ENCODE measurements at places on chromosomes 2 and 18.

DNA sequence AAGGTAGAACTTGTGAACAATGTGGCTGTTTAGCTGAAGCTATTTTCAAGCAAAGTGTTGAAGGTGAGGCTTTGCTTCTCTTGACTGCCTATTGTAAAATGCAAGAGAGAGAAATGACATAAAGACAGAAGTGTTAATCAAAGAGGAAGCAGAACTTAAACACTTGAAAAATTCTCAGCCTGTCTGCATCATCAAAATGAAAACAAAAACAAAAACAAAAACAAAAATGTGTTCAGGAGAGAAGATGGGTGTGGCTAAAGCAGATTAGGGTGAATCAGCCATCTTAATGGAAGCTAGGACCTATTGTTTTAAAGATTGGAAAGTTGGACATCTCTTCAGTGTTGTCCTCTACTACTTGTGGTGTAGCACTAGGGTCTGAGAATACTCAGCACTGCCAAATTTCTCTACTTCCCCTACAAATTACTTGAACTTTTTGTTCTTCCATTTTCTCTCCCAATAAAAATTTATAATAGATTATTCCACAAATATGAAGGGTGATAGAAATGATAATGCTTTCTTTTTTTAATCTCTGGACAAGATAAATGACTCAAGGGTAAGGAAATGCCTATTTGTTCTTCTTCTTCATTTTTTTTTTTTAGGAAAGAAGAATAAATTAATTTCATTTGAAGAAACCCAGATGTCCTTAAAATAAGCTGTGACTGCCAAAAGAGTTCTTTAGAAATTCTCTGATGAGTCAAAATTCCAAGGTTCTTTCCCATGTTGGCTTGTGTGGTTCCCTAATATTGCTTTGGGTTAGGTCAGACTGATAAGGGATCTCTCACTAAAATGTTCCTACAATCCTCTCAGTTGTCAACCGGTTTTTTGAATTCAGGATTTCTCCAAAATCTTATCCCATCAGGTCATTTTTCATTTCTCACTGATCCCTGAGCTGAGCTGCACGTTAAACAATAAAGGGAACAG lies 571.2 kb upstream of the ZEB2 start:
- DNase-seq, result no peak

DNA sequence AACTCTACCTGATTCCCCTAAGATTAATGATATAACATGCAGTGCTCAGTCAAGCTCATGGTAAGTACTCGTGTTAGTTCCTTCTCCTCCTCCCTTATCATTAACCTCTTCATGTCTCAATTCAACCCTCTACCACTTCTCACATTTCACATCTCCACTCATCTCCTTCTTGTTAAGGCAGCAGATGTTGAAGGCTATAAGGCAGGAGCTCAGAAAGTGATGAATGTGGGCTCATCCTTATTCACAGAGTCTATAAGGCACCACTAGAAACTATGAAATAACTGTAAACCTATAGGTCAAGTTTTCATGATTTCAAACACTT lies 56.0 kb downstream of the CLHC1 start:
- no peak for DNase-seq

GRCh38 chr2:8312221-8312620 lies 369.6 kb upstream of the ID2 start:
- no peak for DNase-seq

- DNase-seq, result peak; percentile 18
These were observed 16.6 kb downstream of the NIF3L1 start for GRCh38 chr2:200905618-200906296.

DNA sequence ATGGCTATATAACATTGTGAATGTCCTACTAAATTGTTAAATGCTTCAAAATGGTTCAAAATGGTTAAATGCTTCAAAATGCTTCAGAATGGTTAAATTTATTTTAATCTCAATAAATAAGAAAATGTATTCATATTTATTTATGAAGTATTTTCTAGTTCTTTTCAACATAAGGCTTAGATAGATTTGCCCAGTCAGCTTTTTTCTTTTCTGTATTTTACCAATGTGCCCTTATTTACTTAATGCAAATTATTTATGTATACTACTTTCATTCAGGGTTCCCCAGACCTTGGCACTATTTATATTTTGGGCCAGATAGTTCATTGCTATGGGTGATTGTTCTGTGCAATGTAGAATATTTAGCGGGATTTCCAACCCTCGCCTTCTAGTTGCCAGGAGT lies 546.7 kb downstream of the RIT2 start:
- no peak for DNase-seq

DNA sequence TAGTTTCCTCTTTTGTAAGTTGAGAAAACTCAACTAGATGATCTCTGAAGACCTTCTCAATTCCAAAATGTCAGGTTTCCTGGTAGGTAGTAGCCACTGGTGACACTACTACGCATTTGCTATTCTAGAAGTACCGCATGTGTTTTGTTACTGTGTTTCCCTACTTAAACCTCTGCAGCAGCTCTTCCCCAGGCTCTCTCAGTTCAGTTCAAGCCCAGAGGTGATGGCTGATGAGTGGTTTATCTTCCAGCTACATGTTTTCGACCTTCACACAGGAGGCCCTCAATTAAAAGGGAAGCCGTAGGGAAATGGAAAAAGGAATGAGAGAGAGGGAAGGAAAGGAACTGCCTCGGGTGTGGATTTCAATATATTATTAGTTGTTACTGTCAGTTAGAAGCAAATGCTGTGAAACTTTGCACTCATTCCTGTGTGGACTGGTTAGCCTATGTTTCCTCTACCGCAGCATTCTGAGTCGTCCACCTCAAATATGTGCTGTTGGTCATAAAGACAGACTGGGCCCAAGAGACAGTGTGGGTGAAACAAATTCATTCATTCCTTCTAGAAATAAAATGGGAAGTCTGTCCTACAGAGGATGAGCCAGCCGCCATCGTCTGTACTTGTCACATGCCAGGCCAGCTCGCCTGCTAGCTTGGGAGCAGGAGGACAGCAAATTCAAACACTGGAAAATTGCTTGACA lies 455.2 kb upstream of the RAB12 start:
- no peak for DNase-seq

GRCh38 chr18:24470022-24470618 lies 9.7 kb downstream of the HRH4 start:
- no peak for DNase-seq

- DNase-seq, result no peak
These were observed 149.5 kb downstream of the ACOXL start for GRCh38 chr2:110881908-110882307.

DNA sequence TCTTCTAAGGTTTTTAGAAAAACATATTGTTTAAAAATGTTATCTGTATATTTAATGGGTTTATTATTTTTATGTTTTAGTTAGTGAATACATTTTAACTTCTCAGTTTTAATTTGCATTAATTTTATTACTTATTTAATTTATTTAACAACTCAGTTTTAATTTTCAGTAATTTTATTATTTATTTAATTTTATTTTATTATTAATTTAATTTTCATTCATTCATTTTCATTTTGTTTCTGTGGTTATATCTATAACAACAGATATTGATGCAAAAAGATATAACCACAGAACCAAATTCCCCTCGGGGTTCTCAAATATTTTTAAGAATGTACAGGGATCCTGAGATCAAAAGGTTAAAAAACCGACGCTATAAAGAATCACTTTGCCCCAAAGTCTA lies 23.0 kb downstream of the FAM237A start:
- DNase-seq, result no peak

GRCh38 chr2:129443235-129443864 lies 536.1 kb upstream of the RAB6C start:
- no peak for DNase-seq

DNA sequence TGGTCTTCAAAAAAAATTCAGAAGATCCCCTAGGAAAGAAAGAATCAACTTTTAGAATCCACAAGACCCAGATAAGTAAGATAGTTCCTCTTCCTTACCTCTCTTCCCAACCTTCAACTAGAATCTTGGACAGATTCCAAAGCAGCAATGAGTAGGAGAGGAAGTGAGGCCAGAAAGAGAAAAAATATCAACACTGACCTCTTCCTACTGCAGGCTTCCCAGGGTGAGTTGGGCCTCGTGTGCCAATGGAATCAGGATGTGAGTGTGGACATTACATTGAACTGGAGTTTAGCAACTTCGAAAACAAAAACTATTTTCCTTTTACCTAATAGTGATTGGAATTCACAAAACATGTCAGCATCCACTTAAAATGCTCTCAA lies 102.5 kb upstream of the PIEZO2 start:
- no peak for DNase-seq

GRCh38 chr2:11402436-11402835 lies 58.0 kb upstream of the ROCK2 start:
- no peak for DNase-seq

DNA sequence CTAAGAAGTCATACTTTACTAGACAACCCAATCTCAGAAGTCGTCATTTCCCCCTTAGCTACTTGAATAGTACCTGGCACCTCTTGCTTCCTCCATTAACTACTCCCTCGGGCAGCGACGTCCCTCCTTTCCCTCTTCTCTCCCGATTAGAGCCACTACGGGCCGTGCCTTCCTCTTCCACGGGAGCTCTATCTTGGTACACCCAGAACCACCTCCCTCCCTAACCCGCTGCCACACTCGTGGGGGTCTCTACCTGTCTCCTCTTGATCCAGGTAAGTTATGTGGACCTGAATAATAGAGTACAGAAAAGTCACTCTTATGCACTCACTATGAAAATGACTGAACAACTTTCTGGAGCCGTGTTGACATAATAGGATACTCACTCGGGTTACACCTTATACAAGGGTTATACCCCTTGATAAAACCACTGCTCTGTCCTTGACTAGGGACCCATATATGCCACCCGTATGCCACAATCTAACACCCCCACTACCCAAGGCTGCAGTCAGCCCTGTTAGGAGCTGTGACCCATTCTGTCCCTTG lies 595 bp upstream of the HDHD2 start:
- DNase-seq, result no peak

GRCh38 chr2:9167718-9168657 lies 38.6 kb upstream of the ASAP2 start:
- DNase-seq, result no peak

DNA sequence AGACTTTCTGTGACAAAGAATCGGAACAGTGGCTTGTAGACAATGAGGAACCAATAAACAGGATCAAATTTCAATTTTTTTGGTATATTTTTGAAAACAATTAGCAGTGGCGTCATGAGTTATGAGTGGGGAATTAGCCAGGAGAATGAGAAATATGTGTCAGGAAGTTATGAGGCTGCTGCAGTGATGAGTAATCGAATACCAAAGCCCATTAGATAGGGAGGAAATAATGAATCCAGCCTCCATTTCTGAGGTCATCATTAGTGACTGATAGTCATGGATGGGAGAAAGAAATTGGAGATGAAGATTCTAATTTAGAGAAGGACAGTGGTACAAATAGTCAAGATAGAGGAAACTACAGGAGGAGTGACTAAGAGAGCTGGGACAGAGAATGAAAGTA lies 673.1 kb upstream of the VRK2 start:
- DNase-seq, result no peak

- no peak for DNase-seq
These were observed 31.9 kb downstream of the BMP10 start for GRCh38 chr2:68839260-68839833.

- DNase-seq, result no peak
These were observed 36.9 kb downstream of the NAPG start for GRCh38 chr18:10562773-10563160.

GRCh38 chr2:134258684-134259388 lies 5.0 kb downstream of the MGAT5 start:
- no peak for DNase-seq

DNA sequence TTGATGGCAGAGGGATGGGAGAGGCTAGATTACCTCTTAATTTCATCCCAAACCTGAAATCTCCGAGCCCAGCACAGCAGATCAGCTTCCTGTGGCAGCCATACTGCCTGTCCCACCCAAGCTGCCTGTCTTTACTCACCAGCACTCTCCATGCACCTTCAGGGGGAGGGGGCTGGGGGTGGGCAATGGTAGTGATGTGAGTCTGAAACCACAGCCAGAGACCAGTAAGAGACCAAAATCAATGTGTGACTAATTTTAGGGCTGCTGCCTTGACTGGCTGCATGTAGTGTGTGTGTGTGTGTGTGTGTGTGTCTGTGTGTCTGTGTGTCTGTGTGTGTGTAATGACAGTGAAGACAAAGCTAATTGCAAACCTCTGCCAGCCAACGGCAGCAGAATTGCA lies 11.7 kb upstream of the TEX261 start:
- DNase-seq, result no peak

DNA sequence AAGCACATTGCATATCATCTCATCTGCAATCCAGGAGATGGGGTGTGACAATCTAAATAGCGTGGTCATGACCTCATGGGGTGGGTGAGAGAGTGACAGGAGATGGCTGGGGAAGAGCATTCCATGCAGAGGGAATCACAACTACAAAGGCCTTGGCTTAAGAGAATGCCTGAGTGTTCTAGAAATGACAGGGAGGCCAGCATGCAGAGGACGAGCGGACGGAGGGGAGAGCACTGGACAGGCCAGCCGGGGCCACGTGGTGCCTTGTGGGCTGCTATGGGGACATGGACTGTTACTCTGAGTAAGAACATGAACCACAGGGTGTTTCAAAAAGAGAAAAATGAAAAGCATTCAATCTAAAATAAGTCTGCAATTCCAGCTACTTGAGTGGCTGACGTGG lies 117.9 kb upstream of the ODC1 start:
- DNase-seq, result no peak

DNA sequence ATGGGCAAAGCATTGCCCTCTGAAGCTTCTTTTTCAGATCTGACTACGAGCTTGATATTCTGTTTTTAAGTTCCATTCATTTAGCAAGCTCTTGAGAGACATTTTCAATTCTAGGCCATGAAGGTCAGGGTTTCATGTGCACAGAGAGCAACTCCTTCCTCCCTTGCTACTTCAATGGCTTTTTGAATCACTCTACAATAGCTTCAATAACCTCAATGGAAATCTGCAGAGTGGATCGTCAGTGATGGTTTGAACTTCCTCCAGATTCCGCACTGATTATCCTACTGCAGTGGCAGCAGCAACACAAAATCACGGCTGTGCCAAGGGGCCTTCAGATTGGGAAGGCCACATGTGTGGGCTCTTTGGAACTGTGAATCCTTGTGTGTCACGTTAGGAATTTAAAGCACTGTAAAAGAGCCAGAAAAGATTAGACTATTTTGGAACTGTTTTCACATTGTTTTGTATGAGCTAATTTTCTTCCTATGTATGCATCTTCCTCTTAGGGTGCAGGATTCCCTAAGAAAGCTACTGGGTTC lies 88.4 kb upstream of the MGAT4A start:
- no peak for DNase-seq

DNA sequence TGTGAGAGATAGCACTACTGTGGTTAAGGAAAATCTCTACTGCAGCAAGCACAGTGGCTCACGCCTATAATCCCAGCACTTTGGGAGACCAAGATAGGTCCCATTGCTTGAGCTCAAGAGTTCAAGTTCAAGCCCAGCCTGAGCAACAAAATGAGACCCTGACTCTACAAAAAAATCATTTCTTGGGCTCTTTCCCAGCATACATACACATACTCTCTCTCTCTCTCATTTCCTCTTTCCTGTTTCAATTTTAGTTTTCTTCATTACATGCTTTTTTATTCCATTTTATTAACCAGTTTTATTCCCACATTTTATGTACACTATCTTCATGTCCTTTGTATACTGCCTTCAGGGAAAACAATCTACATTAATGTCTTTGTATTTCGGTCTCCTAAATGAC lies 14.6 kb downstream of the WDR33 start:
- no peak for DNase-seq

GRCh38 chr2:56770490-56770889 lies 586.7 kb downstream of the CCDC85A start:
- DNase-seq, result no peak

Data from GOT3 (cell line).